ENCODE measurements at places on chromosomes 5 and 9.

DNA sequence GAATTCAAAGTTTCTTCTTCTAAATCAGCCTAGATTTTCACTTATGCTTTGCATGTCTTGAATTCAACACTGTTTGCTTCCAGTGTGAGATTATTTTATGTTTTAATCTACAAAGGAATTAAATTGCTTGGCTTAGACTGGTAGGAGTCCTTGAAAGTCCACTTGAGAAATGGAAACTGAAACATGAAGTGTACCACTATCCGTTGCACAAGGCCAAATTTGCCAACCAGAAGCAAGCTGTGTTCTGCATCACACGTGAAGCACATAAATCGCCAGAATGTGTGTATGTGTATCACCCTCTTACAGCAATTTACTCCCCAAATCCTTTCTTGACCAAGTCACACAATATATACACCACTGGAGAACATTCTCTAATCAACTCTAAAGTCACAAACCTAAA is 10.3 kb downstream of the SEMA6A start:
- DNase-seq = no peak

DNA sequence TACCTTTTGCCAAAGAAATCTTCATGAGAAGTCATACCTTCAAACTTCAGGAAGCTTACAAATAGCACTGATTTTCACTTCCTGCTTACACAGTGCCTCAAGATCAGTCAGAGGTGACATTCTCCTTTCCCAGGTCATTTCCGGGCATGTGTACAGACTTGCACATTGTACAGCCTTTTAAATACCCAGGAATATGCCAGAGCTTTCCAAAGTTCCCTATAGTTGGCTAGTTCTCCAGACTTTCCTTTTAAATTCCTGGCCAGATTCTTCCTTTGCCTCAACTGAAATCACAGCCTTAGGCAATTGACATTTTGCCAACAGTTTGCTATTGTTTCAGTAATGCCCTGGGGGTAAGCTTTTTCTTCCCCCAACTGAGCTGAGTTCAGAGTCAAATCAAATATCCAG is 47.2 kb downstream of the RFX3 start:
- DNase-seq = no peak

GRCh38 chr5:145467446-145467845 is 367.7 kb downstream of the PRELID2 start:
- no peak for DNase-seq

GRCh38 chr5:180533845-180534244 is 39.7 kb downstream of the CNOT6 start:
- DNase-seq = no peak

GRCh38 chr9:69768716-69769115 is 8.9 kb upstream of the PTAR1 start:
- no peak for DNase-seq

- no peak for DNase-seq
Measured at GRCh38 chr9:124688238-124688904, 82.7 kb downstream of the NR6A1 start.

DNA sequence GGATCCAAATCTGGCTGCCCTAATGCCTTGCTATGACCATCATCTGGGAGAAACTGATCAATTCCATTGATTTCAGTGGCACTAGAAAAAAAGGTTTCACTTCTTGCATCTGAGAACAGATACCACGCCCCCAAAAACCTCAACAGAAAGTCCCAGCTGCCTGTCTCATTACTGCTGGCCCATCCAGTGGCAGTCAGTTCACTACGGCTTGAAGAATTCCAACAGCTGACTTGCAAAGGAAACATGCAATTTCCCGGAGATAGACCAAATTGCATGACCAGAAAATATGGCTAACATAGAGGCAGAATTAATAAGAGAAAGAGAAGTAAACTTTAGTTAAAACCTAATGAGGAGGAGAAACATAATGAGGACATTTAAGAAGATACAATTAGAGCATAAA is 48.6 kb downstream of the UGCG start:
- no peak for DNase-seq

GRCh38 chr5:114360357-114360756 is 1.5 kb upstream of the KCNN2 start:
- no peak for DNase-seq

- DNase-seq = no peak
Measured at GRCh38 chr5:66494437-66494836, 101.8 kb upstream of the MAST4 start.

DNA sequence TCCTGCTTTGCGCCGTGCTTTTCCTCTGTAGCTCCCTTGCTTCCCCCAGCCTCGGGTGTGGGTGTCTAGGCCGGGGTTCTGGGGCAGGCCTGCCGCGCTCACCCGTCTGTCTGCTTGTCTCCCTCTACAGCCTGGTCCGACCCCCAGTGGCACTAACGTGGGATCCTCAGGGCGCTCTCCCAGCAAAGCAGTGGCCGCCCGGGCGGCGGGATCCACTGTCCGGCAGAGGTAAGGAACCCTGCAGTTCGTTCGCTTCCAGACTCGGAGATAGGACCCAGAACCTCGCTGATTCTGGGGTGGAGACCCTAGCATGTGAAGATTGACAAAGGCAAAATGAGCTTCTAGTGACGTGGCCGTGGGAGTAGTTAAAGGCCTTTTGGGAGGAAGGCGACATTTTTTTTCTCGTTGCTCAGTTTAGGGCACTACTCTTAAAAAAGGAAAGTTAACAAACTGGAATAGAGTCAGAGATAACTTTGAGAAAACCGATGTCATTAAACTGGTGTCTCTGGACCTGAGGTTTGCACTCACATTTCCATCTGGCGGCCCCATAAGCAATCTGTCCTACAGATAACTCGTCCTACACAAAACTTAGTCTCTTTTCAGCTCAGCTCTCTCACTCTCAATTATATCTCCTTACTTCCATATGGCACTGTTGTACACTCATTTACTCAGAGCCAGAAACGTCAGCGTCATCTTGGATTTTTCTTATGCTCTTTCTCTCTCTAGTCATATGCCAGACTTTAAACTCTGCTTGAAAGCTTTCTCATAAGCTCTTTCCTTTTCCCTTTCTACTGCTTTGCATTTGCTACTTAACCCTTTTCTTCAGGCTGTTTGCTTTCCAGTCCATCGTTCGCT is 561 bp downstream of the SEC61B start:
- no peak for DNase-seq

DNA sequence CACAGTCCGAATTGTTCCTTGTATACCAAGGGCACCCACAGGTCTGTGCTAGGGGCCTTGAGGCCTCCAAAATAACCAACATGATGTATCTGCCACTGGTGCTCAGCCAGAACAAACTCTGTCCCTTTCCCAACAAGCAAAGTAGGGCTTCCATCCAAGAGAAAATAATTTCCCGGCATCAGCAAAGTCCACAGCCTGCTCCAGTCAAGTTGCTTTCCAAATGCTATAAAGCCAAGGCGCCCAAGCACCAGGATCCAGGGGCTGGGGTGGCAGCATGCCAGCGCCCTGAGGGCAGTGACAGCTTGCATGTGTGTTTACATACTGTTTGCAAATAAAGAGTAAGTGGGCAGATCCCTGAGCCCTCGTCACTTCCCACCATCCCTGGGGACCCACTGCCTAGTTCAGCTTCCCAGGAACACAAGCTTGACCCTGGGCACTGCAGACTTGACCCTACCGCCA is 155.9 kb downstream of the ERCC6L2 start:
- DNase-seq = no peak

GRCh38 chr5:58458743-58459145 is 1.1 kb downstream of the PLK2 start:
- no peak for DNase-seq
